ENCODE measurements at places on chromosomes 4 and X.
A peak's percentile ranks its signal among the peaks of the same experiment; 100 is the strongest.

DNA sequence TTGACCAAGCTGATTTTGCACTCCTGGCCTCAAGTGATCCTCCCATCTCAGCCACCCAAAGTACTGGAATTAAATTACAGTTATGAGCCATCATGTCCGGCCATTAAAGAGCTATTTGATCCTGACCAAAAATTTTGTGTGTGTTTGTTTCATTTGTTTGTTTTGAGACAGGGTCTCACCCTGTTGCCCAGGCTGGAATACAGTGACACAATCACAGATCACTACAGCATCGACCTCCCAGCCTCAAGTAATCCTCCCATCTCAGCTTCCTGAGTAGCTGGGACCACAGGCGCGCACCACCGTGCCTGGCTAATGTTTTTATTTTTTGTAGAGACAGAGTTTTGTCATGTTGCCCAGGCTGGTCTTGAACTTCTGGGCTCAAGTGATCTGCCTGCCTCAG lies 82.9 kb upstream of the RBPJ start:
- DNase-seq, result no peak

DNA sequence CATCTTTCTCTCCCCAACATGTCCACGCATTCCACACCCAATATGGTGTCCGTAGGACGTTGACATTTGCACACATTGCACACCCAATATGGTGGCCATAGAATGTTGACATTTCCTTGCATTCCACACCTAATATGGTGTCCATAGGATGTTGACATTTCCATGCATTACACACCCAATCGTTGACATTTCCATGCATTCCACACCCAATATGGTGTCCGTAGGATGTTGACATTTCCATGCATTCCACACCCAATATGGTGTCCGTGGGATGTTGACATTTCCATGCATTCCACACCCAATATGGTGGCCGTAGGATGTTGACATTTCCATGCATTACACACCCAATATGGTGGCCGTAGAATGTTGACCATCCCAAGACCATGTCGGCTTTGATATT lies 88.4 kb upstream of the SHOX start:
- DNase-seq, result no peak

DNA sequence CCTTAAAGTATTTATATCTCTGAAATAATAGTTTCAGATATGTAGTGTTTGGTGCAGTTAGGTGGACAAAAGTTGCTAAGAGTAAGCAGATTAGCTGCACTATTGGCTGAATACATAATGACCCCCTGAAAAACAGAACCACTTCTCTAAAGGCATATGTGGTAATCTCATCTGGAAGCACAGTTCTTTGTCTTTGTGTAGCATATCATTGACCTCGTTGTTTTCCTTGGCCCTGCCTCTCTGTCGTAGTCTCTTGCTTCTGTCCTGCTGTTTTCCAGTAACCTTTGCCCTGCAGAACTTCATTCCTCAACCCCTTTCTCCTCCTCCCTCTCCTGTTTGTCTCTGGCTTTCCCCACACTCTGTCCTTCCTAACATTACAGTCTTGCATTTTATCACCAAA lies 41.4 kb downstream of the JADE3 start:
- DNase-seq, result no peak

- DNase-seq, result no peak
These were observed 72.4 kb downstream of the PAPSS1 start for GRCh38 chr4:107647591-107647990.

GRCh38 chr4:110344165-110344564 lies 131.8 kb upstream of the ENPEP start:
- DNase-seq, result peak; percentile 9

- DNase-seq, result no peak
These were observed 107.2 kb downstream of the SPRY1 start for GRCh38 chr4:123503698-123504363.

DNA sequence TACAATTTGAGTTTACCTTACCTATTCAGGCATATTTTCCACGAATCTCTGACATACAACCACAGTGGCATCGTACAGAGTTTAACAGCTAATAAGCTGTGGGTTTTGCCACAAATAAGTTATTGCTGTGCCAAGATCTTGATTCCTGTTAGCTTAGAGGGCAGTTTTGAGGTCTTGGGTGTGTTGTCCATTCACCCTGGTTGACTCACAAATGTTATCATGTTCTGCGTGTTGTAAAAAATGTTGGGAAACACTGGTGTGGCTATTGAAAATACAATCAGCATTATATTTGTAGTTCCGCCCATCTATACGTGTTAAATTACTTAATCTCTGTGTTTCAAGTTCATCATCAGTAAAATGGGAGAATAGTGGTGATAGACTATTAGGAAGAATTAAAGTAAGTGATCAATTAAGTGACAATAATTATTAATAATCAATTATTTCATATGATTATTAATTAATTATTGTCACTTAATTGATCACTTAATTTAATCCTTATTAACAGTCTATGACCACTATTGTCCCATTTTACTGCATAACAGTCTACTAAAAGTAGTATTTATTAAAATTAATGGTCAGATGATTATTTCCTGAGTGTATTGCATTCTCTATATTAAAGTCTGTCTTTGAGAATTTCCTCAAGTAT lies 96.3 kb downstream of the TMA16 start:
- no peak for DNase-seq

GRCh38 chr4:115865736-115866135 lies 752.3 kb upstream of the NDST4 start:
- no peak for DNase-seq
